IPS-NIHi11 (cell line): ENCODE measurements at places on chromosomes 1 and 21.

DNA sequence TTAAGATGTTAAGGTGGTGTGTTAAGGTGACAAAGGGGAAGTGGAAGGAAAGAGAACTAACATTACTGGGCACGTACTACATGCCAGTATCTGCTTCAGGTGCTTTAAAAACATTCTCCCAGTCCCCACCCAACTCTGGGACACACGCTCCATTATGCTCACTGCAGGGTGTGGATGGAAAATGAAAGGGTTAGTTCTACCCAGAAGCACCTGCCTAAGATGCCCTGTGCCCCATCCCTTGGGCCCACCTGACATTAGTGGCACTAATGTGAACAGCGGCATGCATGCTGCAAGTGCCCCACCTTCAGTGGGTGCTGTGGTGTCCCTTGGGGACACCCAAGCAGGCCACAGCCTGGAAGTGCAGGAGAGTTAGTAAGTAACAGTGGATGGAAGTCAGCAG lies 82.9 kb upstream of the CXADR start:
- DNase-seq, result no peak

DNA sequence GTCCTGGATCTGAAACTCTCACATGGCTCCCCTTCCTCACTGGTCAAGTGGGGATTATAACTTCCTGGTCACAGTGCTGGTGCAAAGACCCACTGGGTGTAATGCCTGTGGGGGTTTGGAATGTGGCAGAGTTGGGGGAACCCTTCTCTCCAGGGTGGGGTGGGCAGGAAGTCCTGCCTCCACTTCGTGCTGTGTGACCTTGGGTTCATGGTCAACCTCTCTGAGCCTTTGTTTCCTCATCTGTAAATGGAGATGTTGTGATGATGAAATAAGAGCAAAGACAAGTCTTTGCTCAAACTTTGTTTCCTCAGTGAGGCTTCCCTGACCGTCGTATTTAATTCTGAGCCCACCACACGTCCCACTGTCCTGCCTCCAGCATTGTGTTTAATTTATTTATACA lies 564.7 kb downstream of the PTPRU start:
- no peak for DNase-seq

GRCh38 chr1:55215194-55216021 lies at the start of gene USP24:
USP24 (minus strand) TSS chr1:55215364; CDS start chr1:55215113, 251 bp downstream.
- peak; percentile 93 for DNase-seq

- no peak for DNase-seq
These were observed 1.1 kb upstream of the ABCD3 start for GRCh38 chr1:94416901-94417727.

DNA sequence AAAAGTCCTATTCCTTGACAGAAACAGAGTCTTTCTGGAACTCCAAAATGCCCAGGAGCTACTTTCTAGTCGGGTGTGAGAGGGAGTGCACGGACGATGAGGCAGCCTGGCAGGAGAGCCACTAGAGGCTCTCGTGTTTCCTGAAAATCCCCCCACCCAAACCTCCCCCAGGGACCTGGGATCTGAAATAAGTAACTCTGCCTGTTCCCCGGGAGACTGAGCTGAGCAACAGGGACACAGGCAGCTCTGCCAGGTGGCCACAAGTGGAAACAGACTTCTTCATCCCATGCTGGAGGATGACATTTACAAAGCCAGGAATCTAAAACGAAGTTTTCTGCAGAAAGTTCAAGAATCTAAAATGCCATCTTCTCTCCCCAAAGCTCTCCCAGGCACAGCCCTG lies 77.1 kb downstream of the ITPKB start:
- no peak for DNase-seq

DNA sequence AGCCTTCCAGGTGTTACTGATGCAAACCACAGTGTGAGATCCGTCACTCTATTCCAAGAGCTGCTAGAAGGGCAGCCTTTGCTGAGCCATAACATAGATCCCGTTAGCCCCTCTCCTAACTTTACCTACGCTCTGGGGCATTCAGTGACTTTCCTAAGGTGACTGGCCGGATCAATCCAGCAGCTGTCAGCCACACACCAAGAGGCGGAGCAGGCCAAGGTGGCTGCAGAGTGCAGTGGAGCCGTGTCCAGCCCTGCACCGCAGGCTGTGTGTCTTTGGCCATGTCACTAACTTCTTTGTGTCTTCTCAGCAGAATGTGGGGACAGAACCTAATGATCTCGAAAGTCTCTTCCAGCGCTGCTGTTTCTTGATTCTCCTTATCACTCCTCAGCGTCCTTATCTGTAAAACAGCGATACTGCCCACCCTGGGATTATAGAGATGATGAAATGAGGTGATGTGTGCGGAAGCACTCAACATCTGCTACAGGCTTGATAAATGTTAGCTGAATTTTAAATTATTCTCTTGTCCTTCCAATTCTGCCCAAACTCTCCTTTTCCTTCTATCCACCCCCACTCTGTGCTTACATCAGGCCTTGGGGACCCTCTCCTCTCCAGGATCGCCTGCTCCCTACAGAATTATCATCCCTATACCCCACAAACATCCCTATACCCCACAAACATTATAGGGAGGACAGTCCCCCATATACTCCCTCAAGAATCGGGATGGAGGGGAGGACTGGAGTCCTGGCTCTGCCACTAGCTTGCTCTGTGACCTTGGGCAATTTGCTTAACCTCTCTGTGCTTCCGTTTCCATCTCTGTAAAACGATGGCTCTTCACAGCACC lies 25.8 kb upstream of the LRRN2 start:
- DNase-seq, result no peak

- DNase-seq, result peak; percentile 90
These were observed at the start of gene JTB for GRCh38 chr1:153977250-153978240. JTB (minus strand) TSS chr1:153977674; CDS start chr1:153977252, 422 bp downstream.

- no peak for DNase-seq
These were observed 236.4 kb downstream of the USP25 start for GRCh38 chr21:15966231-15966630.

- no peak for DNase-seq
These were observed 6.5 kb upstream of the CCDC27 start for GRCh38 chr1:3745590-3746381.
